M059J (cell line): ENCODE measurements at places on chromosomes 7 and 10. TPM values are rescaled to one million over a fixed set of nuclear protein-coding genes. Genes with fewer than 3 reads are reported as not detected.
A peak's percentile ranks its signal among the peaks of the same experiment; 100 is the strongest.

DNA sequence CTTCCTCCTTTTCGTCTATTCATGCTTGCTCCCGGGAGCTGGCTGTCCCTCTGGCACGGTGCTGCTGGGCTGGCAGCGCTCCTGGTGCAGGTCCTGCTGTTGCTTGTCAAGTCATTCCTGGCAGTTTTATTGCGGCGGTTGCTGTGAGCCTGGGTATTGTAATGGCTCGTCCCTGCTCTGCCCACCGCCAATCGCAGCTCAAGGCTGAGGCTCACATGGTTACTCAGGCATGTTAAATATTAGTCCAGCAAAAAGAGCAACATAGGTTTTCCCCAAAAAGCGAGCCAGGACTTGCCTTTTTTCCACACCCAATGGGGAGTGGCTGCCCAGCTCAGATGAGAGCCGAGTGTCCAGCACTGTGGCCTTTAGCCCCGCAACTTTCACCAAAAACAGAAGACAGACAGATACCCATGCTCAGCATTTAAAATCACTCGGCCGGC, 492.9 kb upstream of the FOXK1 start:
- peak; percentile 12 for DNase-seq

DNA sequence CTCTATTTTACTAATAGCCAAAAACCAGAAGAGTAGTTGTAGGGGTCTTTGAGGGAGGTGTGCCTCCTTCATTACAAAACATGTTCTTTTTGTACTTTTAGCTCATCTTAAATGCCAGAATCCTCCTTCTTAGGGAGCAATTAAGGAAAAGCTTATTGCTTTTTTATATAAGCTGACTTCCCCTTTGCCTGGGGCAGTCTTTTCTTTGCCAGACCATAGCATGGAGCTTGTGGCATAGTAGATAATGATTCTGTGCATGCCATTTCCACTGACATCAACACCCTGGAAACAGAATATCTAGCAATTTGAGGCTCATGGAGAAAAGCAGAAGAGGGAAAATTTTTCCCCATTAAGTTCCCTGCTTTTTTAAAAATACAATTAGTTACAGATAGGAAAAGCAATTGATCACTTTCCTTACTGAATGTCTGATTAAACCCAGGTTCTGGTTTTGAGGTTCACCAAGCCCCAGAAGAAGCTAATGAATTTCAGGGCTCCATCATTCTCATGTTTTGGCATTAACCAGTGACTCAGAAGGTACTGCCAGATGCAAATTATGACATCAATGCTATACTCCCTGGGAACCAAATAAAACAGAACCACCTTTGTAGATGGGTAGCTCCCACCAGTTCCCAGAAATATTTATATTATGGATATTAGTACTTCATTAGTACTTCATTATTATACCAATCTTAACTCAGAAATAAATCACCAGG, 410.6 kb downstream of the KCNMA1 start:
- peak; percentile 70 for DNase-seq

- DNase-seq: no peak
These were observed 30.8 kb downstream of the SLC37A3 start for GRCh38 chr7:140367528-140367927.

DNA sequence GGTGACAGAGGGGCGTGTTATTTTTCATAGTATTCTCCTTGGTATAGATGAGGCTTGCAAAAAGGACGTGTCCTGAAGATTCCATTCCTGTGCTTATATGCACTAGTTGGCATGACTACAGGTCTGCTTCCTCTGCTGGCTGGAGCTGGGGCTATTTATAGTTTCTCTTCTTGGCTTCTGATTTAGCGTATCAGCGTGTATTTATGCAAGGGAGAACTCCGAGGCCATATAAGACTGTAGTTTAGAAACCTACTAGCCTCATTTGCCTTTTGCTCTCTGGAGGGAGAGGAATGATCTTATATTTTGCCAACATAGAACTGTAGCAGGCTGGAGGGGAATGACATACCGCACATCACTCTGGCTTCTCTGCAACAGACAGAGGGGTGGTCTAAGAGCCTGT, 39.7 kb downstream of the CACNB2 start:
- DNase-seq: peak; percentile 27

DNA sequence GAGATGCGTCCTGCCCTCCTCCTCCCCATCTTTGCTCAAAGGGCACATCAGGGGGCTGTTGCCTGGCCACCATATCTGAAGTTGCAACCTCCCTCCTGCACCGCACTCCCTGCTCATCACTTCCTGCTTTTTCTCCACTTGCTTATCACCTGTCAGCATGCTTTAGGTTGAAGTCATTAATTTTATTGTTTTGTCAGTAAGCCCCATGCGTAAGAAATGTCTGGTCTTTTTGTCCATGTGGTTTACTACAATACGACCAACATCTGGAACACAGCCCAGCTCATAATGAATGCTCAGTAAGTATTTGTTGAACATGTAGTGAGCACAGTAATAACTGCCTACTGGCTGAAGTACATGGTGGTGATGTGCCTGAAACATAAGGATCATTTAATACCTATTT, 71.6 kb upstream of the GJD4 start:
- peak; percentile 60 for DNase-seq

DNA sequence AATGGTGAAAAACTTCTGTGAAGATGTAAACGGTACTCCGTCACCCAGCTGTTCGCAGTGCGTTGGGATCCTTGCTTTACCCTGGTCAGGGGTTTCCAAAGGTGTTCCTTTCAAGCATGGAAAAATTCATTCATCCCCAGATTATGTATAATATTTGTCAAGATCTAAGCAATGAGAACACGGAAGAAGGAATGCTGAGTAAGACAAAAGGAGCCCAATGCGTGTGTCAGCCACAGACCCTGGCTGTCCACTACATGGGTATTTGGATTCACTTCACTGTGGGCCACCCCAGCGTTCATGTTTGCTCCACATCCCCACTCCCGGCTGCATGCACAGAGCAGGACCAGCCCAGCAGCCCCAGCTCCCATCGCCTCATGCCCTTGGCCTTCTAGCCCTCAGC, 241.3 kb upstream of the CELF2 start:
- no peak for DNase-seq

DNA sequence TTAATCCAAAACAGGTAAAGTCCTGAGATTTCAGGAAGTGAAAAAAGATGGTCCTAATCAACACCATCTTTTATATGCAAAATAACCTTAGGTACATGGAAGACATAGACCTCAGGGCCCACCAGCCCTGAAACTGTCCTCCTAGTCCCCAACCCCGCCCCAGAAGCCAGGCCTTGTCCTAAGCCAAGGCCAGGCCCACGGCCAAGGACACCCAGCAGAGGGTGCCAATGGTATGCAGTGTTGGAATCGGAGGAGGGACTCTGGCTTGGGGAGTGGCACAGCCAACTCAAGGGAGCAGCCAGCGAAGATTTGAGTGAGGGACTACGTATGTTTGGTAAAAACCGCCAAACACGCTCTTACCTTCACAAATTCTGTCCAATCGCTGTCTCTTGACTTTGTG, 96.7 kb downstream of the ZRANB1 start:
- DNase-seq: peak; percentile 44

DNA sequence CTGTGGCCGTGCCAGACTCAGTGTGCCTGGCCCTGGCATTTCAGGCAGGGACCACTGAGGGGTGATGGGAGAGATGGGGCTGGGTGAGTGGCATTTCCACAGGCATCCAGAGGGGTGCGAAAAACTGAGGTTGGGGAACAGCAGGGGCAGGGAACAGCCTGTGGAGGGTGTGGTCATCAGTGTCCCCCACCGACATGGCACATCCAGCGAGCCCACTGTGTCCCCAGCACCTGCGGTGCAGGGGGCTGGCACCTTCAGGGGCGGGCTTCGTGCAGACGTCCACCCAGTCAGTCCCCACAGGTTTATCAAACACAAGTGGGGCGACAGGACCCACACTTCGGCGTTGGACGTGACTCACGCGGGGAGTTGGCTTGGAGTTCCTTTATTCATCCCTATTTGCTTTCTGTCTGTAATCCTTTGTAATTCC, 14.8 kb downstream of the CUX1 start:
- no peak for DNase-seq

- DNase-seq: peak; percentile 67
These were observed 55.8 kb downstream of the TMEM26 start for GRCh38 chr10:61397175-61397986.

- no peak for DNase-seq
These were observed 1.0 kb upstream of the PBLD start for GRCh38 chr10:68333440-68334431.

DNA sequence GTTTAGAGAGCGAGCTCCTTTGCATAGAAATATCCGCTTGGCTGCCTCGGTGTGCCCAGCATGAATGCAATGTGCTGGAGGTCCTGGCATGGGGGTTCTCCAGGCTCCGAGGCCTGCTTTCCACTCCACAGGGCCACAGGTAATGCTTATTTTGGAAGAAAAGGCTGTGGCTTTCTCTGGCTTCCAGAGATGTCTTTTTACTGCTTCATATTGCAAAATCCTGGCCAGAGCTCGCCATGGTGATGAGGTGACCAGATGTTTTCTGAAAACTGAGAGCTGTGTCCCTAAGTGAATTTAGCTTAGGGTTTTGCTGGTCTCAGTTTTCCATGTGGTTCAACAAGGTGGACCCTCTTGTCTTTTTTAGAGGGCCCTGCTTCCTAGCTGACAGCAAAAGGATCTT, 65.2 kb downstream of the BMPER start:
- no peak for DNase-seq

DNA sequence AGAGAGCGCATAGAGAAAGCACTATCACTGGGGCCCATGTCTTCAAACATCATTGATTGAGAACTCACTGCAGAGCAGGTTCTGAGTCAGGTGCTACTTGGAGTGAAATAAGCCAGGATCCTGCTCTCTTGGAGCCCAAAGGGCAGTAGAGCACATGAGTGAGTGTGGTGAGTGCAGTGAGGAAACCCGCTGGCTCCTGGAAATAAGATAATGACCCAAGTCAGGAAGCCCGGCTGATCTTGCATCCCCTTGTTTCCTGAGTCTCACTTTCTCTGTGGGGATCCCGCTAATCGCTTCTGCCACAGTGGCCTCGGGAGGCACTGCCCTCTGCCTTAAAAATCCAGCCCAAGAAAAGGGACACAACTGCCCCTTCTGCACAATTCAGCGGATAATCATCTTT, 7.1 kb upstream of the FAM107B start:
- peak; percentile 8 for DNase-seq

DNA sequence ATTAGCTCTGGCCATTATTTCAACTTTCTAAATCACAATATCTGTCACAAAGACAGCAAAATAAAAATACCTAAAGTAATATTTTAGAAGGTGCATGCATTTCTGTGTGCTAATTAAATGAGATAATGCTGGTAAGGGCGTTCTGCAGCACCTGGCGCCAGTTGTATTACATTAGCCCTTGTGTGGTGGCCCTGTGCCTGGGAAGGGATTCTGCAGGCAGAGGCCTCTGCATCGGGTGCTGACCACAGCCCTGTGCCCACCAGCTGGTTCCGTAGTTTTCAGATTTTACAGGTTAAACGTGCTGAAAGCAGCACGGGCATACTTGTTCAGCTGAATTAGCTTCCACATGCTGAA, 157.7 kb upstream of the PRKCQ start:
- DNase-seq: no peak

DNA sequence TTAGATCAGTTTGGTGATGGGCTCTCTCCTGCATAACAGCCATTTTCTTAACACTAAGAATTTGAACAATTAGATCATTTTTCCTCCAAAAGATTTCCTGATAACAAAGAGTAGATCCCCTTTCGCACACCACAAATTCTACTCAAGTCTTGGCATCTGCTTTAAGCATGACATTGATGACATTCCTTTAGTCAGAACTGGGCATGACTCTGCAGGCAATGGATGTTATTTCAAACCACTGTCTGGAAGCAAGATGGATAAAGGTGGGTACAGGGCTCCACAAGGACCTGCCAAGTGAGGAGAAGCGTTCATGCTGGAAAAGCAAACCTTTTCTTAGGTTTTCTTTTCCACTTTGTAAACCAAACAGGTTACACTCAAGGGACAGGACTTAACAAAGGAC, 123.5 kb downstream of the GLCCI1 start:
- no peak for DNase-seq

DNA sequence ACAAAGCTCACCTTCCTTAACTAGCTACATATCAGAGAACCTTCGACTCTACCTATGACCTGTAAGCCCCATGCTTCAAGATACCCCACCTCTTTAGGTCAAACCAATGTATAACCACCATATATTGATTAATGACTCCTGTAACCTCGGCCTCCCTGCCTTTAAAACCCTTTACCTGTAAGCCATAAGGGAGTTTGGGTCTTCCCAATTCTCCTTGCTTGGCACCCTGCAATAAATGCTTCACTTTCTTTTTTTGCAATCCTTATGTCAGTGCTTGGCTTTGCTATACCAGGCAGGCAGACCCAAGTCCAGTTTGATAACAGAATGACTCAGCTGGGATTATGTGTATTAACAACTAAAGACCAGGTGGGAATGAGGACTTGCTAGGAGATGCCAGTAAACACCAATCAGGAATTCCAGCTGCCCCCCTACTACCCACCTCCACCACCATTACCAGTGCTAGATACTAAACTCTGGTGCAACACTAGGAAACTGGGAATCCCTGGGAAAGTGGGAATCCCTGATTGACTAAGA, 22.0 kb upstream of the SLC35G1 start:
- no peak for DNase-seq

The RAMP3 gene
- total RNA-seq: 0.66 and 1.7 TPM in 2 replicates

The NPC1L1 gene
- total RNA-seq: not detected in 2 replicates

The SLC26A5 gene
- total RNA-seq: not detected in 2 replicates

The WEE2 gene
- not detected in 2 replicates for total RNA-seq

The GALNT17 gene
- not detected in 2 replicates for total RNA-seq

The LRRC17 gene
- total RNA-seq: 84.3 and 108 TPM in 2 replicates

The CDK14 gene
- 3.9 and 6.5 TPM in 2 replicates for total RNA-seq

The TMEM120A gene
- 15.7 and 19.6 TPM in 2 replicates for total RNA-seq
